ENCODE measurements at places on chromosomes 5 and 9.

GRCh38 chr5:51908215-51908614 is 525.0 kb downstream of the ISL1 start:
- no peak for DNase-seq

- no peak for DNase-seq
Observed at GRCh38 chr9:123002754-123003153, 30.7 kb upstream of the GPR21 start.

DNA sequence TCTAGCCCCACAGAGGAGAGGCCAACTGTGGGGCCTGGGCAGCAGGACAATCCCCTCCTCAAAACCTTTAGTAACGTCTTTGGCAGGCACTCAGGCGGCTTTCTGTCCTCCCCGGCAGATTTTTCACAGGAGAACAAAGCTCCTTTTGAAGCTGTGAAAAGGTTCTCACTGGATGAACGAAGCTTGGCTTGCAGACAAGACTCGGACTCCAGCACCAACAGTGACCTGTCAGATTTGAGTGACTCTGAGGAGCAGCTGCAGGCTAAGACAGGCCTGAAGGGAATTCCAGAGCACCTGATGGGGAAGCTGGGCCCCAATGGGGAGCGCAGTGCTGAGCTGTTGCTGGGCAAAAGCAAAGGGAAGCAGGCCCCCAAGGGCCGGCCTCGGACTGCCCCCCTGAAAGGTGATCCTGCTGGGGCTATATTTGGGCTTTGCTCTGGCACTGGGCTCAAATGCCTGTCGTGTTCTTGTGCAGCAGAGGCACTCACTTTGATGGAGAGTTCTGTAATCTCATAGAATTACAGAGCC is 39.4 kb downstream of the KDM3B start:
- DNase-seq, result peak; percentile 52

DNA sequence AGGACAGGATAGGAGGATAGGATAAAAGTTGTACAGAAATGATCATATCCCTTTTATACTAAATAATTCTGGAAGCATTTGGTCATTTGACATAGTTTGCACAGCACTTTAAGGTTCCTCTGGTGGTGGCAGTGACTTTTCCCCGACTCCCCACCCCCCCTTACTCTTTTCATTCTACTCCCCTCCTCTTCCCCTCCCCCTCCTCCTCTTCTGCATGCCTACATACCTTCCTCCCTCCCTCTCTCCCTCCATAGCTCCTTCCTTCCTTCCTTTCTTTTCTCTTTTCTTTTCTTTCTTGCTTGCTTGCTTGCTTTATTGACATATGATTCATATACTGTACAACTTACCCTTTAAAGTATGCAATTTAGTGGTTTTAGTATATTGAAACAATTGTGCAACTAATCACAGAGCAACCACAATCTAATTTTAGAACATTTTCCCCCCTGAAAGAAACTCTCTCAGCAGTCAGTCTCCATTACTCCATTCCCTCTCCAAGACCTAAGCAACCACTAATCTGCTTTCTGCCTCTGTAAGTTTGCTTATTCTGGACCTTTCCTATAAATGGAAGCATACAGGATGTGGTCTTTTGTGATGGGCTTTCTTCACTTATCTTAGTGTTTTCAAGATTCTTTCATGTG is 159.0 kb downstream of the HACD4 start:
- DNase-seq, result no peak

GRCh38 chr9:91481972-91482371 is 58.3 kb upstream of the NFIL3 start:
- no peak for DNase-seq

- DNase-seq, result peak; percentile 62
Observed at GRCh38 chr5:58156973-58157701, 302.7 kb downstream of the PLK2 start.

- DNase-seq, result no peak
Observed at GRCh38 chr5:160470437-160471361, 49.0 kb downstream of the PTTG1 start.

- no peak for DNase-seq
Observed at GRCh38 chr9:110266795-110267194, 10.5 kb upstream of the TXN start.

GRCh38 chr5:138096997-138097828 is 13.4 kb downstream of the WNT8A start:
- no peak for DNase-seq

GRCh38 chr5:42591015-42591414 is 165.6 kb upstream of the CCDC152 start:
- peak; percentile 60 for DNase-seq

GRCh38 chr5:39714036-39714698 is 289.4 kb upstream of the DAB2 start:
- DNase-seq, result peak; percentile 49

- DNase-seq, result no peak
Observed at GRCh38 chr5:39080597-39081204, 6.5 kb upstream of the RICTOR start.

DNA sequence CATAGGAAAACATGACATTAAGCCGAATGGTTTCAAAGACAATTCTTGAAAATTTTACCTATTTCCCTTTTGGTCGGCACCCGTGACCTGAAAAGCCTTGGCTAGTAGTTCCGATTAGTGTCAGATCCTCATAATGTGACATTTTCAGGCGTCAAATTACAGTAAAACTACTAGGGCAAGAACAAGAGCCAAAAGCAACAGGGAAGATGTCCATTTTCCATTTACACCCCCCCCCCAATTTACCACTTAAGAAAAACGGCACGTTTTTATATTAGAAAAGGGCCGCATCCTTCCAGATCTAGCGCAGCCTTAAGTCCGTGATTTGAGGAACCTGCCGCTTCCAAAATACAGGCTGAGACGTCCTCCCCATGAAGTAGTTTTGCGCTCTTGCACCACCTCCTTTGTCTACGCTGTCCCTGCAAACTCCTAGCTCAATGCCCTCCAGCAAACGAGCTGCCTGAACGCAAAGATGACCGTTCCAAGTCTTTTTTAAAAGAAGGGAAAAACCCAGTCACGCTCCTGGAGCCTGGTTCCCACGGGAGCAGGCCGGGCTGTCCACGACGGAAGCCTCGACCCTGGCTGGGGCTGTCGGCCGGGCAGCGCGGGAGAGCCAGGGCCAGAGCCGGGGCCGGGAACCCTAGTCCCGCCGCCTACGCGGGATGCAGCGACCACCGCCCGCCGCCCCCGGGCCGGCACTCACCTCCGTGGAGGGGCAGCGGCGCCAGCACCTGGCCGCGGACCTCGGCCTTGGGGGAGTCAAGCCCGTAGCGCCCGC is 616 bp downstream of the RNF130 start:
- DNase-seq, result peak; percentile 82

- DNase-seq, result no peak
Observed at GRCh38 chr5:161077496-161077895, 225.5 kb upstream of the ATP10B start.

DNA sequence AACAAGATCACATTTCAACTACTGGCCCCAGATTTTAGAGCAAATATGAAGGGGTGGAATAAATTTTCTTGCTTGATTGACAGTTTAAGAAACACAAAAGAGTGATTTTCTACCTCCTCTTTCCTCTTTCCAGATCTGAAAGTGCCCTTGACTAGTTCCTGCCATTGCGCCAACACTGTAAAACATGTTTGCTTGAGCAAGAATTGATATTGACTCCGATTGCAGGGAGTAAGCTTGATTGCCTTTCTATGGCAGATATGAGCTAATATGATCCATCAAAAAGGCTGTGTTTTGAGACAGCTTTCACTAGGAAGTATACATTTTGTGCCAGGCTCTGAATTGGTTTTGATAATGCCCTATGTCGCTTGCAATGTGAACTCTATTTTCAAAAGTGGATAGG is 508.8 kb downstream of the SEMA5A start:
- DNase-seq, result no peak

GRCh38 chr9:25716220-25716872 is 38.1 kb upstream of the TUSC1 start:
- DNase-seq, result peak; percentile 52

- no peak for DNase-seq
Observed at GRCh38 chr9:88052321-88052965, 78.1 kb upstream of the CDK20 start.
